Glomerular endothelial cell (primary cell): ENCODE measurements at places on chromosomes 2 and 18.

GRCh38 chr2:236250286-236250685, 13.9 kb downstream of the ASB18 start:
- DNase-seq: no peak

GRCh38 chr2:206336861-206337260, 62.4 kb downstream of the ZDBF2 start:
- DNase-seq: no peak

GRCh38 chr2:237170020-237170419, 84.3 kb downstream of the COPS8 start:
- DNase-seq: no peak

DNA sequence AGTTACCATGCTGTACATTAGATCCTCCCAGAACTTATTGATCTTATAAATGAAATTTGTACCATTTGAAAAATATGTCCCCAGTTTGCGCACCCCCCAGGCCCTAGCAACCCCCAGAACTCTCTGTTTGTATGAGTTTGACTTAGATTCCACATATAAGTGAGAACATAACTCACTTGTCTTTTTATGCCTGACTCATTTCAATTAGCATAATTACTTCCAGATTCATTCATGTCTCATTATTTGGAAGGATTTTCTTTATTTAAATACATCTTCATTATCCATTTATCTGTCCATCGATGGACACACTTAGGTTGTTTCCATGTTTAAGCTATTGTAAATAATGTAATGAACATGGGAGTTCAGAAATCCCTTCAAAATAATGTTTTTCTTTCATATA, 705.9 kb downstream of the CCDC85A start:
- no peak for DNase-seq

DNA sequence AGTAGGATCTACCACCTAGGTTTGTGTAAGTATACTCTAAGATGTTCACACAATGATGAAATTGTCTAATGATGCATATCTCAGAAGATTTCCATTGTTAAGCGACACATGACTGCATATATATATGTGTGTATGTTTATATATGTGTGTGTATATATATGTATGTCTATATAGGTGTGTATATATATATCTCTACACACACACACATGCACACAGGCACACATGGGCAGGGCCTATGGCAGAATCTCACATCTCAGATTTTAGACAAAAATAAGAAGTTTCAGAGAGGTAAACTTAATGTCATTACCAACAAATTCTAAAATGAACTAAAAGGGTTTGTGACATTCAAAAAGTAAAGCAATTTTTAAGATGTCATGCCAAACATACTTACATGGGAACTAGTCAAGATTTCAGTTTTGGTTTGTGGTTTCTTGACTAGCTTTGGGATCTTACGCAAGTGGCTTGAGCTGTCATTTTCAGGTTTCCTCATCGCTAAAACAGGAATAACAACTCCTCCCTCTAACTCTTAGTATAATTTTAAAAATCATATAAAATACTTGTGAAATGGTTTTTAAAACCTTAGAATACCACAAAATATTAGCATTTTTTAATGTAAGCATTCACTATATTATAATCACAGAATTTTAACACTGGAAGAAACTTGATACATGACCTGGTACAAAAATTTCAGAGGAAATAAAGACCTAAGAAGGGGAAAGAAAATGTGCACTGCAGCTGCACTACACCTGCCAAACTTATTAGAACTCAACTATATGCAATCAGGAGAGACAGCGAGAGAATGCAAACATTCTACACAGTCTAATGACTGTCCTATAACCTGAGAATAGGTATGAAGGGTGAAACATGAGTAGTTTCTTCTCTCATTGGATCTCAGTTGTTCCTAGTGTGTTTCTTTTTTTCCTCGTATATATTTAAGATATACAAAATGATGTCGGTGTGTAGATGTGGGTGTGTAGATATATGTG, 75.7 kb downstream of the TTC21B start:
- no peak for DNase-seq

GRCh38 chr2:165924946-165925345, 28.6 kb downstream of the TTC21B start:
- no peak for DNase-seq

GRCh38 chr2:199646439-199646838, 188.7 kb upstream of the SATB2 start:
- DNase-seq: no peak

- DNase-seq: no peak
These were observed 3.2 kb upstream of the NEU2 start for GRCh38 chr2:233029321-233029720.

DNA sequence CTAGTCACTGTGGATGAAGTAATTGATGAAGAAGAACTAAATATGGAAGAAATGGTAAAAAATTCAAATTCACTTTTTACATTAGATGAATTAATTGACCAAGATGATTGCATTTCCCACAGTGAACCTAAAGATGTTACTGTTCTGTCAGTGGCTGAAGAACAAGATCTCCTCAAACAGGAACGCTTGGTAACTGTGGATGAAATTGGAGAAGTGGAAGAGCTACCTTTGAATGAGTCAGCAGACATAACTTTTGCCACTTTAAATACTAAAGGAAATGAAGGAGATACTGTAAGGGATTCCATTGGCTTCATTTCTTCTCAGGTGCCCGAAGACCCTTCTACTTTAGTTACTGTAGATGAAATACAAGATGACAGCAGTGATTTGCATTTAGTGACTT, 26.6 kb upstream of the DYSF start:
- DNase-seq: no peak

- no peak for DNase-seq
These were observed 21.7 kb downstream of the RBMS1 start for GRCh38 chr2:160471950-160472349.

DNA sequence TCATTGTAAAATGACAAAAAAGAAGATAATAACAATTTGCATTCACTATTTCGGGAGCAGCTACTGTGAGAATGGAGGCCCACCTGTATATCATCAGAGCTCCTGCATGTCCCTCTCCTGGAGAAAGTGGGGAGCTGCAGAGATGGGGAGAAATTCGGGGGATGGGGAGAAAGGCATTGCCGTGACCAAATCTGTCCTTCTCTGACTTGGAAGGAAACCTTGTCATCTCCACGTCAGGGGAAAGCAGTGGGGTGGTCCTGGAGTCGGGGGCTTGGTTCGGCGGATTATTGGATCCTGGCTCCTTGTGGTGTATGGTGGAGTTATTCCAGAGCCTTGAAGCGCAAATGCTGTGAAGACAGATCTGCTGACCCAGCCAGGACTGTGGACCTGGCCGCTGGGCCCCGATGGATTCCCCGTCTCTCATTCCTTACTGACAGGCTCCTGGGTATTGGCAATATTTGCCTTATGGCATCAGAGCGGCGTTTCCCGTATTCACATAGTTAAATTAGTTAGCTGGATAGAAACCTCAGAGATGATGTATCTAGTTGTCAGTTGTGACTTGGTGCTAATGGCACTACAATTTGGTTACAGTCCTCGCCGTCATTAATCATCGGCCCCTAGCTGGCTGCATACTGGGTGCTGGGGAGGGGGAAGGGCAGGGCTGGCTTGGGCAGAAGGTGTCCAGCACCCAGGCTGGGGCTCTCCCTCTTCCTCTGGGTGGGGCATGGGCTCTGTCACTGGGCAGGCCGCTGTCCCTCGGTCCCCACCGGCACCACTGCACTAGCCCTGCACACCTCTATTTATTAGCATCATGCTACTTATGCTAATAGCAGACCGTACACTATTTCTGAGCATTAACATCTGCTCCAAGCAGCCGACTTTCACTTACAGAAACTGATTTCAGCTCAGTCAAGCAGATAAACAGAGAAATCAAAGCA, 31.7 kb downstream of the CELF4 start:
- DNase-seq: no peak

- DNase-seq: no peak
These were observed 312.2 kb downstream of the LRATD1 start for GRCh38 chr2:14944562-14945346.

GRCh38 chr2:31483246-31483645, 68.7 kb upstream of the XDH start:
- DNase-seq: no peak

DNA sequence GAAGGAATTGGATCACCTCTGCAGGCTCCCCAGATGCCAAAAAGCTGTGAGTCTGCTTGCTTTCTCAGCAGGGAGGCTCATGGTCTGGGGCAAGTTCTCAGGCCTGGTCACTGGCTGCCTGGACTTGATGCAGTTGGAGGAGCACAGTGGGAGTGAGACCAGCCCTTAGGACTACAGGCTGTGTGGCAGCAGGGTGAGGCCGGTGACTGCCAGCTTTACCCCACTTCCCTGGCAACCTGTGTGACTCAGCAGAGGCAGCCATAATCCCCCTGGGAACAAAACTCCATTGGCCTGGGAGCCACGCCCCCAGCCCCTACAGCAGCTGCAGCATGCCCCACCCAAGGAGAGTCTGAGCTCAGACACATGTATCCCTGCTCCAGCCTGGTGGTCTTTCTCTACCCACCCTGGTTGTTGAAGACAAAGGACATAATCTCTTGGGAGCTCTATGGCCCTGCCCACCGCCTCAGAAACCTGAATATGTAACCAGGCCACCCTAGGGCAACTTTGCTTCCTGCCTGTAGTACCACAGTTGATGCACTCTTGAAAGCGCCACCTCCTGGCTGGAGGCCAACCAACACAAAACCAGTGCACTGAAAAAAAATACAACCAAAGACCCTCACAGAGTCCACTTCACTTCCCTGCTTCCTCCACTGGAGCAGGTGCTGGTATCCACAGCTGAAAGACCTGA, 106.8 kb upstream of the SPATS2L start:
- no peak for DNase-seq
